ENCODE measurements at places on chromosomes 12 and 14.

DNA sequence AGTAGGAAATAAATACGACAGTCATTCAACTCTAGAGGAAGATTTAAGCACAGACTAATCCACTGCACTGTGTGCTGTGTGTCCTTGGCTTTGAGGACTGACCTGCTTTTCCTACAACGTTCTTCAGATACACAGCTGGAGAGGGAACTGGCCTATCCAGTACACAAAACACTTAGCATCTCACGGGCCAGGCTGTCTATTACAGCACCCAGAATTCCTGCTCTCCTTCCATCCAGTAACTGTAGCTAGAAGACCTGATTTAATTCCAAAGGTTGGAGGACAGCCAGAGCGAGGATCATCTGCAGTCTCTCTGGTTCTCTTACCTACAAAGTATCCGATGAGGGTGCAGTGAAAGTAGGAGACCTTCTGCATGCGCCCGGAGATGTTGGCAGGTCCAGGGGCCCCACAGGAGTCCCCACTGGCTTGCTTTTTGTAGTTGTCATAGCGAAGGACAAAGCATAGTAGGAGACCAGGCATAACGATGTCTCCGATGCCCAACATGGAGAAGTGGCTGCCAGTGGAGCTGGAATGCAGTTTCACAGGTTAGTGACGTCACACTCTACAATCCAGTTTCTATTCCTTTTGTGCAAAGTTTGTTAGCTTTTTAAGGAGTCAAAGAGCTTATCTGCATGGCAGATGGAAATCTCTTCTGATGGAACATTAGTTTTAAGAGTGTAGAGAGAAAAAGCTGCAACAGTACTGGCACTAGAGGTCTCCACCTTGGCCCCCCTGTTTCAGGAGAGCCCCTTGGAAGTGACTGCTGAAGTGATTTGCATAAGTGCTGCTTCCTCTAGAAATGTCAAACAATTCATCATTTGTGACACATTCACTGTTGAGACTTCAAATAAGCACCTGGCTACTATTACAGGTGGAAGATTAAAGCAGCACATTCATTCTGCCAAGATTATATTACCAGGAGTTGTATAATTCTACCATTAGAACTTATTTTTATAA, 41.7 kb downstream of the ACADS start:
- no peak for DNase-seq

GRCh38 chr14:34721129-34721528, 6.7 kb upstream of the CFL2 start:
- DNase-seq: no peak

DNA sequence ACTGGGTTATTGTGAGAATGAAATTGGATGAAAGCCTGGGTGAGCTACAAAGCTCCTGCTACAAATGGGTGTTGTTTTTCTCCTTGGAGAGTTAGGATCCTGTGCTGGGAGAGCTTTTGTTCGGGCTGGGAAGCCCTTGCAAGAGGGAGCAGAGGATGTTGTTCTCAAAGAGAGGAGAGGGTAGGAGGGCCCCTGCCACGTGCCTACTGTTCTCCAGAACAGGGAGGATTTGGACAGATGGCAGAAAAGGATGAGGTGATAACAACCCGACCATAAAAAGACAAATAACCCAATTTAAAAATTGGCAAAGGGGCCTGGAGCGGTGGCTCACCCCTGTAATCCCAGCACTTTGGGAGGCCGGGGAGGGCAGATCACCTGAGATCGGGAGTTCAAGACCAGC, 68.8 kb downstream of the GALNT16 start:
- no peak for DNase-seq

DNA sequence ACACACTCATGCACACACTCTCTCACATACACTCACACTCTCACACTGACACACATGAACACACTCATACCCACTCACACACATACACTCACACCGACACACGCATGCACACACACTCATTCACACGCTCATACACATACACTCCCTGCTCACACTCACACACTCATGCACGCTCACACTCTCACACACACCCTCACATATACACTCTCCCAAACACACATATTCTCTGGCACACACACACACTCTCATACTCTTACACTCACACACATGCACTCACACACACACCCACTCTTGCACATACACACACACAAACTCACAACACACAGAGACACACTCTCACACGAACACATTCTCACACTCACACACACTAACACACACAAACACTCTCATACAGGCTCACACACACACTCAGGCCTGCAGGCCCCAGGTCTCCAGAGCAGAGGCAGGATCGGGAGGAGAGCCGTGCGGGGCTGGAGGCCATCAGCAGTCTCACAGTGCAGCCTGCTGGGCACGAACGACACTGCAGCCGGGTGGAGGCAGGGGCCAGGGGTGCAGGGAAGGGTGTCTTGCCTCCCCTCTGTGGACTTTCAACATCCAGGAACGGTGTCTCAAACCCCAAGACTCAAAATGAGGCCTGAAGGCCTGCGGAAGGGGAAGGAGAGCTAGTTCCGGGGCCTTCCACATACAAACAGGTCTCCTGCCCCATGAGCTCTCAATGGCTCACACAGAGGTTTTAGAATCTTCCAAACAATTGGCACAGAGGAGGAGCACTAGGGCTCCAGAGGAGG, 148.7 kb downstream of the ANO2 start:
- DNase-seq: no peak

GRCh38 chr12:102052192-102053061, 9.4 kb downstream of the WASHC3 start:
- no peak for DNase-seq

GRCh38 chr14:75876530-75876929, 105.3 kb downstream of the TGFB3 start:
- no peak for DNase-seq

- no peak for DNase-seq
Measured at GRCh38 chr12:6452944-6453630, 1.2 kb downstream of the TAPBPL start.

DNA sequence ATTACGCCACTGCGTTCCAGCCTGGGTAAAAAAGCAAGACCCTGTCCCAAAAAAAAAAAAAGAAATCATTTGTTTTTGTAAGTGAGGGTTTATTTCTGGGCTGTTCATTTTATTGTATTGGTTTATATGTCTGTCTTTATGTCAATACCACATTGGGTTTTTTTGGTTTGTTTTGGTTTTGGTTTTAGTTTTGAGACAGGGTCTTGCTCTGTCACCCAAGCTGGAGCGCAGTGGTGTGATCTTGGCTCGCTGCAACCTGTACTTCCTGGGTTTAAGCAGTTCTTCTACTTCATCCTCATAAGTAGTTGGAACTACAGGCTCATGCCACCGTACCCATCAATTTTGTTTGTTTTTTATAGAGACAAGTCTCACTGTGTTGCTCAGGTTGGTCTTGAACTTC, 25.0 kb downstream of the METAP2 start:
- no peak for DNase-seq

DNA sequence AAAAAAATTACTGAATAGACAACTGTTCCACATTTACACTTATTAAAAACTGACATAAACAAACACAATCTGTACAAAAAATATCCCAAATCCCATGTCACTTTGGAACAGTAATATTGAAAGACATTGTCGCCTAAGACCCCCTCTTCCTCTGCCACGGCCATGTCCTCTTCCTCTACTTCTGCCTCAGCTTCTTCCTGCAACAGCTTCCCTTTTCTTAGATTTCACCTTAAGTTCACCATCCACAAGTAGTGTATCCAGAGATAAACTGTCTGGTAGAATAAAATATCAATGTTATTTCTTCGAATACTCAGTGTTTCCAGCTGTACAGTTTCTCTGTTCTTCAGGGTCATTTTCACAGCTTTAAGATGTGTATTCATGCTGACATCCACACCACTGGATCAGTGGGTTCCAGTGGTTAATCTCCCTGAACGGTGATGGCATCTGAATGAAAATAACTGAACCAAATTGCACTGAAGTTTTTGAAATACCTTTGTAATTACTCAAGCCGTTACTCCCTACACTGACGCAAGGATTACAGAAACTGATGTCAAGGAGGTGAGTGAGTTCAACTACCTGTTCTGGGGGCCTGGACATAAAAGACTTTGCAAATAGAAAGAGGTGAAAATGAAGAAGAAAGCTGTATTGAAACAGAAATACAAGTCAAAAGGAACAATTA, 208.5 kb downstream of the C12orf50 start:
- no peak for DNase-seq

- no peak for DNase-seq
Measured at GRCh38 chr12:119593578-119594398, at the start of gene TMEM233. Gene TMEM233, plus strand, starts transcription at chr12:119593774. Its CDS starts 75 bp downstream, at chr12:119593849.

- no peak for DNase-seq
Measured at GRCh38 chr12:44842669-44843068, 33.4 kb downstream of the NELL2 start.

DNA sequence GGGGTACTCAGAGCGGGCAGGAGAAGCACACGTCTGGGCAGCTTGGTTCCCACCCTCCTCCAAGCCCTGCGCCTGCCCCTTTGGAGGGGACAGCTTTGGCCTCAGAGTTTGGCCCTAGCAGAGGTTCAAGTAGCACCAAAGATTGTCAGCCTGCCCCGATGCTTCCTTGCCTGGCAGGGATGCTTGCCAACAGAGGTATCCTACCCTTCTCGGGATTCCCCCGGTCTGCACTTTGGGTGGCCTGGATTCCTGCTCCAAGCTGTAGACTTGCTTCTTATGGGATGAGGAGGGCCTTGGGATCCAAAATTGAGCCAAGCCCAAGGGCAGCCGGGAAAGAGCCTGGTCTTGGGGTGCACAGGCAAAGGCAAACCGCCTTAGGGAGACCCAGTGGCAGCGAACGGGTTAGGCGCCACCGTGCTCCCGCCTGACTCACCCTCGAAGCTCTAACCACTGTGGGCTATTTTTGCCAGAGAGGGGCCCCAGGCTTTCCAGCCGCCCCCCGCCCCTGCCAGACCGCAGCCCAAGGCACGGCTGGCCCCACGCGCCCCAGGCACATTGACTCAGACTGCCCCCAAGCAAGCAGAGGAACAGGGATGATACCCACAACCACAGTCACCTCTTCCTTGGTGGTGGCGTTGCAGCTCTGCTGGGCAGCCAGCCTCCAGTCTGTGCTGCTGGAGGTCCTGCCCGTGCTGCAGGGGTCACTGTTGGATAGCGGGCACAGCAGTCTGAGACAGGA, 847 bp upstream of the WNT10B start:
- no peak for DNase-seq

Measured in C1 segment of cervical spinal cord (tissue), 14 donors.